Thymus (tissue), 14 donors: ENCODE measurements at places on chromosomes 5 and 9.

- DNase-seq, result no peak
Observed at GRCh38 chr5:94793113-94793815, 174.8 kb downstream of the SLF1 start.

DNA sequence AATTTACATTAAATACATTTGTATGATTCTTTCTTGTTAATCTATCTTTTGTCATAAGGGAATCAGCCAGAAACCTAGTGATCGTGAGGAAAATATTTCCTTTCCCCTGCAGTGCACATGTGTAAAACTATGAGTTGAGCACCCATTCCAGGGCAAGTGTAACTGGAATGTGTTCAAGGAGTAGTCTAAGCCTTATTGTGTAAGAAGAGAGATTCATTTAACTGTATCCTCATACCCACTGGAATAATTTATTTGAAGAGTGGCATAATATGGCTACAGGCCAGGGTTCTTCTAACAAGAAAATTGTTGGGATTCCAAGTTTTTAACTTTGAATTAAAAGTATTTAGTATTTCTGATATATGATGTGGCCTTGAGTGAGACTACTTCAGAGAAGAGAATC lies 1692.7 kb downstream of the EFNA5 start:
- no peak for DNase-seq

GRCh38 chr9:16058131-16058549 lies 505.3 kb downstream of the CCDC171 start:
- no peak for DNase-seq

- DNase-seq, result no peak
Observed at GRCh38 chr5:55286411-55286933, 21.0 kb downstream of the DHX29 start.

GRCh38 chr9:5375091-5375490 lies 35.4 kb upstream of the RLN1 start:
- DNase-seq, result no peak

- DNase-seq, result no peak
Observed at GRCh38 chr5:168706655-168707069, 127.5 kb upstream of the PANK3 start.

DNA sequence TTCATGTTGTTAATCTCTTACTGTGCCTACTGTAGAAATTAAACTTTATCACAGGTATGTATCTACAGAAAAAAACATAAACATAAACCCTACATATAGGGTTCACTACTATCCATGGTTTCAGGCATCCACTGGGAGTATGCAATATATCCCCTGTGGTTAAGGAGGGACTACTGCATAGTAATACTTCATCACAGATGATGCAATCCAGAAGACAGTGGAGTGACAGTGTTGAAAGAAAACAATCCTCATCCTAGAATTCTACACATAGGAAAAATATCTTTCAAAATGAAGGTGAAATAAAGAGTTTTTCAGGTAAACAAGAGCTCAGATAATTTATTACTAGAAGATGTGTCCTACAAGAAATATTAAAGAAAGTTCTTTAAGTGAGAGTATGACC lies 105.9 kb downstream of the HOMER1 start:
- DNase-seq, result no peak

DNA sequence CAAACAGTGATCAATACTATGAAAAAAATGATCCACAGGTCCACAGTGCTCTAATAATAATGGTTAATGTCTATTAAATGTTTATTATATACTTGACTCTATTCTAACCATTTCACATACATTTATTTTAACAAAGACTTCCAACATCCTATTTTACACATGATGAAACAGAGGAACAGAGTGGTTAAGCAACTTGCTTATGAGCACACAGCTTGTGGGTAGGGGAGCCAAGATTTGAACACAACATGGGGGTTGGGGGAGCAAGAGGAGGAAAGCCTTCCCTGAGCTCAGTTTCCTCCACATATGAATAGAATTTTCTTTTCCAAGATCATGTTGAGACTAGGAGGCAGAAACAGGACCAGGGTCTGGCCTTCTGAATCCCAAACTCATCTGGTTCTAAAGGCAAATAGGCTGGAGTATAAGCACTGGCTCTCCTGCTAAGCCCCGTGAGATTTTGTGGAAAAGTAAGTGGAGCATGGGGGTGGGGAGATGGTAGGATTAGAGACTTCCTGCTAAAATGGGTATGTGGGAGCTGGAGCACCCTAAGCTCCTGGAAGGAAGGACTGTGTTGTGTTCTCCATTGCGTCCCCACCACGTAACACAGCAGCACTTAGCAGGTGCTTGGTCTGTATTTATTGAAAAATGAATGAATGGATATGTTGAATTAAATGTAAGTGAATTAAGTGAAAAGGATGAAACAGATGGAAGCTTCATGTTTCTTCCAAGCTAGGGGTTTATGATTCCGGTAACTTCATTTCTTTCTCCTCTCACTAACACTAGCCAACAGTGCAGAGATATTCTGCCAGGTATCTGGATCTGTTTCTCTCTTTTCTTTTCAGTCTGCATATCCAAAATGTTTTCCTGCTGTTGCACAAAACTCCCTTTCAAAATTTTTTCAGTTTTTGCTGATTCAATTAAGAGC lies 26.9 kb upstream of the GALNT10 start:
- no peak for DNase-seq

DNA sequence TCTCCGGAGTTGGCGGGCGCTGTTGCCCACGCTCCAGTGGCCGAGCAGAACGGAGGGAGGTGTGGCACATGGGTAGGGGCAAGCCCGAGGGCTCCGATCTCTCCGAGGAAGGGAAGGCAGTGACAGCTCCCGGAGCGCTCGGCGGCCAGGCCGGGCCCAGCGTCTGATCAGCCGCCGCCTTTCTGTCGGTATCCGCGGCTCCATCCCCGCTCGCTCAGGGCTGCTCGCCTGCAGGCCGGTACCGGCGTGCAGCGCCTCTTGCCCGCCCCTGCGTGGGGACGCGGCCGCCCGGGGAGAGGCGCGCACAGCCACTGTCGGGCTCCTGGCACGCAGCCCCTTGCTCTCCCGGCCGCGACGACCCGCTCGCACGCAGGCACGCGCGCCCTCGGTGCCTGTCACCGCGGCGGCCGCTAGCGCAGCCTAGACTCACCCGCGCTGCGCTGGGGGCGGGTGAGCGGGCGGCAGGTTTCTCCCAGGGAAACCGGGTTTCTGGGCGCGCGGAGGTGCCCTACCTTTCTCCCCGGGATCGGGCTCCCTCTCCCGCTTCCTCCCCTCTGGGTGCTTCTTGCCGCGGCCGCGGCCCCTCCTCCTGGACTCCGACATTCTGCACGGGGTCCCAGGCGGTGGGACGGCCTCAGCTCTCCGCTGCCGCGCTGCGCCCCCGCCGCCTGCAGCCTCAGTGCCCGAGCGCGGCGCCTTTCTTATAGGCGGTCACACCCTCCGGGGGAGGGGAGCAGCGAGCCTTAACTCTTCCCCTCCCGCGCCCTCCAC lies 108.4 kb downstream of the PSD2 start:
- DNase-seq, result no peak

GRCh38 chr9:137233143-137233980 lies 2.7 kb downstream of the SLC34A3 start:
- no peak for DNase-seq

DNA sequence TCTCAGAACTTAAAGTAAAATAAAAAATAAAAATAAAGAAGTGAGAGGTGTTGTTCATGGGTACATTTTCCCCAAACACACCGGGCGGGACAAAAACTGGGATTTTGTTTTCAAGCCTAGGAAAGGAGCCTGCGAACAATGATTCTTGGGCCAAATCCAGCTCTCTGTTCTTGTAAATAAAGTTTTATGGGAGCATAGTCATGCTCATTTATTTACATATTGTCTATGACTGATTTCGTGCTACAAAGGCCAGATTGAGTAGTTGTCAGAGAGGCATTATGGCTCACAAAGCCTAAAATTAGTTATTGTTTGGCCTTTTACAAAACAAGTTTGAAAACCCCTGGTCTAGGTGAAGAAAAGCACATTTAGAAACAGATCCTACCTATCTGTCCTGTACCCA lies 821.0 kb upstream of the GRAMD2B start:
- DNase-seq, result no peak

GRCh38 chr5:171642894-171643293 lies 142.7 kb upstream of the SMIM23 start:
- no peak for DNase-seq

DNA sequence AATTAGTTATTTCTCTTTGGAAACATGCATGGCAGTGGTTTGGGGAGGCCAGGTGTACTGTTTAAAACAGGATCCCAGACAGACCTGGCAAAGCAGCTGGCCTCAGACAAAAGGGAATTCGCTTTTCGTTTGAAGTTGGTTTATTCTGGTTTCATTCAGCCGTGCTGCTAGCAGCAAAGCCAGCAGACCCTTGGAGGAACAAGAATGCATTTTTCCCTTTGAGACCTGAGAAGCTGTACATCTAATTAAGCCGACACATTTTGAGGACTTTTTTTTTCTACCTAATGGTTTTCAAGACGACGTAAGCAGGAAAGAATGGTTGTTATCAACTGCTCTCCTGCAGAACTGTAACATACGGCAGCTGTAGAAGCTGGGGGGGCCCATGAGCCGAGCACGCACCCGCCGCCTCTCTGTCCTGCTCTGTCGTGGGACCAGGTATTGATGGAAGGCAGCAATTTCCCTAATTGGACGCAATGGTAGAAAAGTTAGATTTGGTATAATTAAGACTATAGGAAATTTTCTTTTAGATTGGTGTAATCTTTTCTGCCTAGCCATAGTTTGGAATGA lies 13.6 kb downstream of the PLEKHG4B start:
- no peak for DNase-seq
